ENCODE measurements at places on chromosomes 5 and 9. TPM values are rescaled to one million over a fixed set of nuclear protein-coding genes. Genes with fewer than 3 reads are reported as not detected.
A peak's percentile ranks its signal among the peaks of the same experiment; 100 is the strongest.

DNA sequence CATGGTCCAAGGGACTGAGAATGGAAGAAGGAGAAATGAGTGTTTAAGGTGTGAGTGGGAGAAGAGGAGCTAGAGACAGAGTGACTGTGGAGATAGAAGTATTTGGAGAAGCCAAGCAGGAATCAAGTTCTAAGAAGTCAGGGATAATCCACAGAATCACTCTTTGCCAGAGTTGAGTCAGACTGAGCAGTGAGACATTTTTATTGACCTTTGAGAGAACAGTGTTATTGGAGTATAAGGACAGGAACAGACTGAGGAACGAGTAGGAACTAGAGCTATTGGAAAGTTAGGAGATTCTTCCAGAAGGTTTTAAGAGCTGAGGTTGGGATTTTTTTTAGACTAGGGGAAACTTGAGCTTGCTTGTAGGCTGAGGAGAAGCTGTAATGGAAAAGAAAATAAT is 37.2 kb downstream of the RCL1 start:
- DNase-seq, result no peak

DNA sequence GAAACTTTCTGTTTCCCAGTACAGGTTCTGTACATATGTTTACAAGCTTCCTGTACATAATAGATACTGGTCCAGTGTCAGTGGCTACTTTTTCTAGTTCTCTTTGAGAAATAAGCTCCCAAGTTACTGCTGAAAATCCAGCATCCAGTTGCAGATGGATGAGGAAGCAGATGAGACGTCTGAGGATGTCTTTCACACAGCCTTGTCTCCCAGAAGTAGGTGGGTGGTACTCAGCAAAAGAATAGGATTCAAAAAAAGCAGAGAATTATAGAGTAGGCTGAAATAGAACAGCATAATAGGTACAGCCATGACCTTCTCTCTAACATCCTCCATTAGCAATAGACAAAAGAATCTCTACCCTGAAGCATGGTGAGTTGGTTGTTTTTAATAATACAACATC is 77.7 kb downstream of the BRINP1 start:
- DNase-seq, result no peak

DNA sequence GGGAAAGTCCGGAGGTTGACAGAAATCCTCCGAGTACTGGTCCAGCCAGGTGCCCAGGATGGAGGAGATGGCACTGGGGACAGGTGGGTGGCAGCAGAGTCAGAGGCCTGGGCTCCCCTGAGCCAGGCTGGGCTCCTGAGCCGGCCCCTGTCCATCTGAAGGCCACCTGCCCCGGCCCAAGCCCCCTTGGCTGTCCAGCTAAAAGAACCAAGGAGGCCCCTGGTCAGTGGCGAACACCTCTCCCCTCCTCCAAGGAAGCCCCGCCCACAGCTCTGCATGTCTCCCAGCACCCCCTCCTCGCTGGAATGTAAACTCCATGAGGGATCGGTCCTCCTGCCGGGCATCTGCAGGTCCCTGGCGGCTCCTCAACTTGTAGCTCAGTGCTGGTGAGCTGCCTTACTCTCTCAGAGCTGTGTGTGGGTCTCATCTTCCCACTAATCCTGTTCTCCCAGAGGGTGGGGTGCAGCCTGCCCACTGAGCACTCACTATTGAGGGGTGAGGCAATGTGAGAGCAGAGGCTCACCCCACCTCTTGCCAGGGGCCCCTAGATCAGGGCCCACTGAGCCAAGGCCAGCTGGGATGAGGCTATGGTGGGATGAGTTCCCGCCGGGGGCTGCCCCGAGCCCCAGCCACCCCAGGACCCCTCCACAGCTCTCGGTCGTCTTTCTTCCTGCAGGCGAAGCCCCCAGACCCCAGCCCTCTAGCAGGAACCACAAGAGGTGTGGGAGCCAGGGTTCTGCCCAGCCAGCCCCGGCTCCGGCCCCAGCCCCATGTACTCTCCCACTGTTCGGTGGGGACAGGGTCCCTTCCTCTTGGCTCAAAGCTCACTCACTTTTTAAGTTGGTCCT is 12.0 kb downstream of the RALGDS start:
- DNase-seq, result peak; percentile 26

Gene NKD2
- 61.5 TPM for total RNA-seq

DNA sequence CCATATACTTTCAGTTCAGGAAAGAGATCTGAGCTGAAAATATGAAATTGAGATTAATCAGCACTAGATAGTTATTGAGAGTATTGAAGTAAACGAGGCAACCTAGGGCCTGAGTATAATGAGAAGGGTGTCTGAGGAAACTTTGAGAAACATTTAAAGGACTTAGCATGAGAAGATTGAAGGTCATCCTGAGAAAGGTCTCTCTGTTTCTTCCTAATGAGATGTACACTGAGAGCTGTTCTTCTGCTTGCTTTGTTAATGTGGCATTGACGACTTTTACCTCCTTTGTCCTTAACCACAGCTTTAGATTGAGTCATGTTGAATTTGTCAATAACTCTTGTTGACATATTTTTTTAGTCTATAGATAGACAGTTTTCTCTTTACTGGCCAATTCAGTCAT is 145.1 kb upstream of the ACTBL2 start:
- DNase-seq, result no peak

DNA sequence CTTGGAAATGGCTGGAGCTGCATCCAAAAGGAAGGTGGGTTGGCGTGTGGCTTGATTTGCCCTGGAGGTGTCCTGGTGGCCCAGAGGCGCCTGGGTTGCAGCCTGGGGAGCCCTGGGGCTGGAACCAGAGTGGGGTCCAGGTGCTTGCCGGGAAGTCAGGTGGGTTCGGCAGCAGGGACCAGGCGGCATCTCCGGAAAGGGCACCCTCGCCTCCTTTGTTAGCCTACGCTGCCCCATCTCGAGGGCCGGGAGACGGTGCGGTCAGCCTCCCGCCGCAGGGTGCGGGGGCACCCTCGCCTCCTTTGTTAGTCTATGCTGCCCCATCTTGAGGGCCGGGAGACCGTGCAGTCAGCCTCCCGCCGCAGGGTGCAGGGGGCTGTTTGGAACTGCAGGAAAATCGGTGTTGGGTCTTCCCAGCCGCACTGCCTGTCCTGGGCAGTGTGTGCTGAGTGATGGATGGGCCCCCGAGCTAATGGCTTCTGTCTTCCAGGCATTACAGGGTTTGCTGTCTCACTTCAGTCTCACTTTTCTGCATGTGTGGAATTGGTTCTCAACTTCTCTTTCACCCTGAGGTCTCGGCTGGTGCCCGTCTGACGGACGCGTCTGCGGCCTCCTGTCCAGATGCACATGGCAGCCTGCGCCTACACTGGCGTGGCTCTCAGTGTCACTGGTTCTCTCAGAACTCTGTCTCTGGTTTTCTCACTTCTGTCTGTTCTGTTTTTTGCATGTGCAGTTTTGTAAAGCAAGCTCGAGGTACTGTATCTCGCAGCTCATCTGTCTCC is 139.0 kb downstream of the CACNA1B start:
- no peak for DNase-seq

GRCh38 chr5:177086654-177087397 is at the start of gene FGFR4:
Gene FGFR4 (plus strand): TSS chr5:177086915. CDS start chr5:177089603, 2,688 bp downstream.
- DNase-seq, result peak; percentile 91

Gene RANBP3L
- total RNA-seq, result 4.2 TPM

DNA sequence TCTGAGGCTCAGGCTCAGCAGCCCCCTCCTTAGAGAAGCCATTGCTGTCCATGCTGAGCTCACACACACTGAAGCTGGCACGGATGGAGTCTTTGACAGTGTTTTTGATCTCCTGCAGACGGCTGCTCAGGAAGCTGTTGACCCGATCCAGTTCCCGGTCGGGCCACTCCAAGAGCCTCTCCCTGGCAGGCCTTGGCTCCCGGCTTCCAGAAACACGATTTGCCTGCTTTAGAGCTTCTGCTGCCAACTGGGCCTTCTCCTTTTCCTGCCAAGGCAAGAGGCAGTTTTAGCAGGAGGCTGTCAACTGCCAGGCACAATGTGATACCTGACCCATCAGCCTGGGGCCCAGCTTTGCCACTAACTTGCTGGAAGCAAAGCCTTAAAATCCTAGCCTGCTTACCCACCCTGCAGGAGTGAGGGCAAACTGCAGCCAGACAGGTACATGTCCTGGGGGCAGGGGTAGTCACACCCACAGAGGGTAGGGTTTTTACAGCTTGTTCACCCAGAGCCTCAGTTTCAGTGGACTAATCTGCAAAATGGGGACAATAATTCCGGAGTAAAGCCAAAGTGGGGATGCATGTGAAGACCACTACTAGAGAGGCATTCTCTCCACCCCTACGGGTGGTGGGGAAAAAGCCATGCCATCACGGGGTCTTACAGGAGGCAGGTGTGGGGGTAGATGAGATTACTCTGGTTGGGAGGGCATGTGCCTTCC is 8.3 kb upstream of the DDX41 start:
- no peak for DNase-seq

Gene ANKRD31
- 0.16 TPM for total RNA-seq
